ENCODE measurements at places on chromosomes 7 and 10.

DNA sequence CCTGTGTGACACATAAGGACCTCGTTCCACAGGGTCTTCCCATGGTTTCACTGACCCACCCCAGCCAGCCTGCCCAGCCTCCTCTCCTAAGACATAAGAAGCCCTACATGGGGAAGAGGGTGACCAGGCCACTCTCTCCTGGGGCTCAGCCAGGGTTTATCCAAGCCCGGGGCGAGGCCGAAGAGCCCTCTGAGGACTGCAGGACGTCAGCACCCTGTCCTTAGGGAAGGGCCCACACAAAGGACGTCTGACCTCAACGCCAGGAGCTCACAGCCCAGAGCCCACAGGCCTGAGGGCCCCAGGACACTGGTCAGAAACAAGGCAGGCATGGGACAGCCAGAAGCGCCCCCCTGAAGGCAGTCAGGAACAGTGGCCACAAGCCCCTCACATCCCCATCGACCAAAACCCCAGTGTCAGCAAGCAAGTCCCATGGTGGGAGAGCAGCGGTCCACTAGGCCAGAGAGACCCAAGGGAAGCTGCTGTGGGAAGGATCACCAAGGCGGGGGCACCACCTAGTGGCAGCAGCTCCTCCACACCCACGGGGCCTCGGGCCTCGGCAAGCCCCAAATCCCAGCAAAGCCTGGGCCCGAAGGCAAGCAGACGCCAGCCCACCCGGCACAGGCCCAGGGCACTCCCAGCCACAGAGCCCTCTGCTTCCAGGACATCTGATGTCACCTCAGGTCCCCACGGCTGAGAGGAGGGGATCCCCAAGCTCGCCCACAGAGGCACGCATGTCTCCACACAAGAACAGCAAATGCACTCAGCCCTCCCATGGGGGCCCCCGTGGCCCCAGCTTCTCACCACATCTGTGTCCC is 23.4 kb downstream of the MAD1L1 start:
- DNase-seq = peak; percentile 26

DNA sequence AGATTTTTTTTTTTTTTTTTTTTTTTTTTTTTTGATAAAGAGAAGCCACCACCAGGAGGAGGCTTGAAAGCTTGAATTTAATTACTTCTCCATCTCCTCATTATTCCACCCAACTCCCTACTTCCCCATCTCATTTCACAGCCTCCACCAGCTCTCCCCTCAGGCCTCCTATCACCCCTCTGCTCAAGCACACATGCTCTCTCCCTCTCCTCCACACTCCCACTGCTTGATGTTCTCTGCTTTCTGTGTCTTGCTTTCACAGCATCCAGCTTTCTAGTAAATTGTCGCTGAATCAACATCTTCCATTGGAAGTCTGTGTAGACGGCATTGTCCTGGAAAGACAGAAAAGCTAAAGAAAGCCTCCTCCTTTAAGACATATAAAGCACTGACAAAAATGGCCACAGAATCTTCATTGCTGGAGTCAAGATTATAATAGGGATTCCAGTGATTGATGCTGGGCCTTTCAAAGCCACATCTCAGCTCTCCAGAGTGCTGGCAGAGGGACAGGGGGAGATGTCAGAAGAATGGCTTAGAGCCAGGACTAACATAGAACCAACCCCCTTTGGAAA is 58.3 kb downstream of the DOCK4 start:
- no peak for DNase-seq

- no peak for DNase-seq
Observed at GRCh38 chr7:132256721-132257212, 319.5 kb downstream of the PLXNA4 start.

GRCh38 chr7:47771990-47772360 is 176.3 kb downstream of the PKD1L1 start:
- no peak for DNase-seq

GRCh38 chr7:30761214-30762156 is 9.6 kb downstream of the INMT start:
- DNase-seq = no peak

GRCh38 chr7:26668821-26669220 is 195.6 kb downstream of the SKAP2 start:
- DNase-seq = no peak

DNA sequence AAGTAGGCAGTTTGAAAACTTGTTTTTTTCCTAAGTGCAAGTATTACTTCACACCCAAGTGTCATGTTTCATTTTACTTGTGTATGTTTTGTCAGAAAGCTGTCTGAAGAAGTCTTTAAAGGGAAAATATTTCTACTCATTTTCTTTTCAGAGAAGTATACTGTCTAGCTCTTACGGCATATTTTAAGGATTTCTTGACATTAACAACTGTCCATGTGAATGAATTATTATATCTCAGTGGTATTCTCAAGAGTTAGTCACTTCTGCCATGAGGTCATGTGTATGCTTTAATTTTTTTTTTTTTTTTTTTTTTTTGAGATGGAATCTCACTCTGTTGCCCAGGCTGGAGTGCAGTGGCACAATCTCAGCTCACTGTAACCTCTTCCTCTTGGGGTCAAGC is 229.5 kb downstream of the BICC1 start:
- DNase-seq = peak; percentile 43

DNA sequence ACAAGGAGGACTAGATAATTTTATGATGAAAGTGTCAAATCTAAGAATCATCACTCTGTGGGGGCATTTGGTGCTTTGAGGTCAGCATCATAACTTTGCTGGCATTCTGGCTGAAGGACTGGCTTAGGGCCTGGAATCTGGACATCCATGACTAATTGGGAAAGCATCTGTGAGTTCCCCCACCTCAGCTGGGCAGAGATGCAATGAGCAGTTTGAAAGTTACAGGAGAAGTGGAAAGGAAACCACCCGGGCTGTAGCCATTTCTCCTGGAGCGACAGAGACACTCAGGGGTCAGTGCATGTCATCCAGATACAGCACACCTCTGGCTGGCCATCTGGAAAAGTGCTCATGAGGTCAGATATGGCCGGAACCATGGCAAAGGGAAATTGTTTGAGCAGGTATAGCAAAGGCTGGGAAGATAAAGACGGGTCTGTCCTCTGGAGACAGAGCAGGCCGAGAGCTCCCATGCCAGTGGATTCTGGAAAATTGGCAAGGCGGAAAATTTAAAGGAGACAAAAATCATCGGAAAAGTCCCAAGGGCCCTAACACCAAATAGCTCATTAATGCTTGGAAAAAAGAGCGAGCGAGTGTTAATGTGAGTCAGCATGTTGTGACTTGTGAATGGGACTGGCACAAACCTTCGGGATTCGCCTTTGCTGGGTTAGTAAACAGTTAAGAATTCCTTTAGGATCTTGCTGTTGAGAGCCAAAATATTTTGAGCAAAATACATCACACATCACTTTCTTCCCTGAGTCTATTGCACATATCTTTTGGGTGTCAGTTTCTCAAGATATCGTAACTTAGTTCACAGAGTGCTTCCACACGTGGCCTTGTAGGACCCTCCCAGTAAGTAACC is 188.4 kb upstream of the AGK start:
- peak; percentile 88 for DNase-seq

- no peak for DNase-seq
Observed at GRCh38 chr10:7333961-7334641, 76.7 kb downstream of the SFMBT2 start.

DNA sequence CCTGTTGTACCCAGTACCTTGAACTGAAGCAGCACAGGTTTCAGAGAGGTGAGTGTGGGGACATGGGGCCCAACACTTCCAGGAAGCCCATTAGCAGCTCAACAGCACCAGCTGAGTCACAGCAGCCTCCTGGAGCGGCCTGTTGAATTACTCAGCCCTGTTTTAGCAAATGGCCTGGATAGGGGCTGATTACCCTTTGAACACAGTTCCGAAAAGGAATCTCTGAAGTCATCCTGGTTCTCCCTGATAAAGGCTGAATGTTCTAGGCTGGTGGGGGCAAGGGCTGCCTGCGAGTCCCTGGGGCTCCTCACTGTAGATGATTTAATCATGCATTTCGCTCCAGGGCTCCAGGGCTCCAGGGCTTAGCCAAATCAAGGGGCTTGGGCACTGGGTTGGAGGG is 287.5 kb downstream of the GRID1 start:
- no peak for DNase-seq

DNA sequence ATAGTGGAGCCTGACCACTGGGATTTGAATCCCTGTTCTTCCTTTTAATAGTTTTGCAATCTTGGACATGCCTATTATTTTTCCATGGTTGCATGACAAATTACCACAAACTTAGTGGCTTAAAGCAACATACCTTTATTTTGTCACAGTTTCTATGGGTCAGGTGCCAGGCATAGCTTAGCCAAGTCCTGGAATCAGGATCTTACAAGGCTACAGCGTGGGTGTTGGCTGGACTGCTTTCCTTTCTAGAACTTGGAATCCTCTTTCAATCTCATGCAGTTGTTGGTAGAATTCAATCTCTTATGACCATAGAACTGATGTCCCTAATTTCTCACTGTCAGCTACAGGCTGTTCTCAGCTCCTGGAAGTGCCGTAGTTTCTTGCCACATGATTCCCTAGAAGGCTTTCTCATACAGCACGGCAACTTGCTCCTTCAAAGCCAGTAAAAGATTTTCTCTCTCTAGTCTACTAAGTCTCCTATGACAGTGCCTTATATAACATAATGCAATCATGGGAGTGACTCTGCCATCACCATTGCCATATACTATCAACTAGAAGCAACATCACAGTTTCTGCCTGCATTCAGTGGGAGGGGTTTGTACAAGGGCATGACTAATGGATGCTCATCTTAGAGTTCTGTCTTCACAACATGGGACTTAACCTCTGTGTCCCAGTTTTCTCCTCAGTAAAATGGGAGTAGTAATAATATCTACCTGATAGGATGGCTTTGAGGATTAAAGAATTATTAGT is 243.4 kb upstream of the FZD1 start:
- DNase-seq = no peak

DNA sequence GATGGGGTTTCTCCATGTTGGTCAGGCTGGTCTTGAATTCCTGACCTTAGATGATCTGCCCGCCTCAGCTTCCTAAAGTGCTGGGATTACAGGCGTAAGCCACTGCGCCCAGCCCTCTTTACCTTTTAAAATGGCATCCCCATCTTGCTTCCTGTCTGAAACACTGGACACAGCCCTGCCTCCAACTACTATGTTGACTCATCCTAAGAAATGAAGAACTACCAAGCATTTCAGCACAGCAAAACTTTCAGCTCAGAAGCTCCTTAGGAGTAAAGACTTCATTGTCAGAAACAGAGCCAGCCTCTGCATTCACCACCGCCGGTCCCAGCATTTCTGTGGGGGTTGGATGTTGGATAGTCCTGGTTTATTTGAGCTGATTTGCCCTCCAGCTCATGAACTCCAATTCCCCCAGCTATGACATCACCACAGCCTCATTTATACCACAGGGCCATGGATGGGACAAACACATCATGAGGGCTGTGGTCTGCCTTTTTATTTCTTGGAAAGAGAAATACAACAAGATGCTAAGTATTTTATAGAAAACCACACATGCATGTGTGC is 123.5 kb downstream of the ADCY1 start:
- DNase-seq = peak; percentile 47

DNA sequence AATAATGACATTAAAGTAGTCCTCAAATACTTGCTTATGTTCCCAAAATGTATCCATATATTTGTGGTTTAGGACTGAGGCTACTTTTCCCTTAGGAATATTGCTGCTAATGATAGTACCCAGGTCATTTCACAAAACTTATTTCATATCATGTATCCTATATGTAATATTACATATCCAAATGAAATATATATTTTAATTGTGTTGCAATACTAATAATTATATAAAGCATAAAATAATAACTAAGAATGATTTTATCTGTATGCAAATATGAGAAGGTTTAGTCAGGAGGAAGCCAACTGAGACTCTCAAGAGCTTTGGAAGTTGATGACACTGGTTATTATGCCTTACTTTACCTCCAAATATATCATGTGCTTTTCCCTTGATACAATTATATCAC is 231.5 kb upstream of the KLF14 start:
- no peak for DNase-seq

GRCh38 chr10:310976-311639 is 175.9 kb downstream of the ZMYND11 start:
- DNase-seq = no peak

GRCh38 chr7:31310321-31310935 is 30.1 kb downstream of the NEUROD6 start:
- no peak for DNase-seq

- no peak for DNase-seq
Observed at GRCh38 chr10:71565284-71566000, 154.1 kb downstream of the C10orf105 start.

- DNase-seq = no peak
Observed at GRCh38 chr10:23368816-23369640, 24.4 kb upstream of the C10orf67 start.

DNA sequence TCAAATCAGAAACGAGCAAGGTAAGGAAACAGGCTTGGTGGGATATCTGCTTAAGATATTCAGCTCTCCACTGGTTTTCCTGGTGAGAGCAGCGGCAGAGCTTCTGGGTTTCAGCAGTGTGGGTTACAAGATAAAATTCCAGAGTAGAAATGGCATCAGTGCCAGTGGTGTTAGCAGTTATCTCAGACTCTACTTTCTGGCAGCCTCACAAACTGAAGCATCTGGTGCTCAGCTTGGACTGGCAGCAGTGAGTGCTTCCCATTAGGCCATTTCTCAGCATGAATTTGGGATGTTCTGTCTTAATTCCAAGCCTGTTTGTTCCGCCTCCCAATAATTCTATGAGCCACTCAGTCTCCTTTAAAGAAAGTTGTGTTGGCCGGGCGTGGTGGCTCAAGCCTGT is 6.9 kb upstream of the GSTO2 start:
- no peak for DNase-seq

- peak; percentile 96 for DNase-seq
Observed at GRCh38 chr7:85508642-85509410, 322.0 kb upstream of the SEMA3D start.

DNA sequence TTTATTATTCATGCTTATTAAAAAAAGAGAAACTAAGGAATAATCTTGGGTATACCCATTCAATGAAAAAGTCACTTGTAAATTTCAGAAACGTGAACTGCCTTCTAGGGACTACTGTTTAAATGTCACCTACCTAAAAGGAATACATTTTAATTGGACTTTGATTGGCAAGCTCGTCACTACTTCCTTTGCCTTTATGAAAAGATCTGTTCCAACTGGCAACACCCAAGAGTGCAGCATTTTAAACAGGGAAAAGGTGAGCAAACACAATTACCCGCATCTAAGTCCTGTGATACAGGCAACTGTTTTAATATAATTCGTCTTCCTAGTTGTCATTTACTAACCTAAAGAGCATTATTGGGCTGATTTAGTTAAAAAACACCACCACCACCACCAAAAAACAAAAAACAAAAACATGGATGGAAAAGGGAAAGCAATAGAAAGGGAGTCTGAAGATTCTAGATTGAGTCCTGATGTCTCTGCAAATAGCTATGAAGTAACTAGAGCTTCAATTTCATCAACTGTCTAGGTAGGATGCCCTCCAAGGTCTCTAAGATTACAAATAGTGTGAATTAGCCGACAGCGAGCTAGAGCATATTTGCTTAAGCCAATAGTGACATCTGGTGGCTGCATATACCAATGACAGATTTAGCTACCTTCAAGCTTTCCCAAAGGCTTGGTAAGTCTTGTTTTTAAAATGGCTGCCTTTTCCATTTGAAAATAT is 33.8 kb upstream of the ICA1 start:
- peak; percentile 79 for DNase-seq

GRCh38 chr10:119377958-119378736 is 164.4 kb downstream of the RGS10 start:
- no peak for DNase-seq

- DNase-seq = no peak
Observed at GRCh38 chr7:96179341-96179740, 142.6 kb downstream of the SLC25A13 start.
